ENCODE measurements at places on chromosomes 3 and 15.
A peak's percentile ranks its signal among the peaks of the same experiment; 100 is the strongest.

DNA sequence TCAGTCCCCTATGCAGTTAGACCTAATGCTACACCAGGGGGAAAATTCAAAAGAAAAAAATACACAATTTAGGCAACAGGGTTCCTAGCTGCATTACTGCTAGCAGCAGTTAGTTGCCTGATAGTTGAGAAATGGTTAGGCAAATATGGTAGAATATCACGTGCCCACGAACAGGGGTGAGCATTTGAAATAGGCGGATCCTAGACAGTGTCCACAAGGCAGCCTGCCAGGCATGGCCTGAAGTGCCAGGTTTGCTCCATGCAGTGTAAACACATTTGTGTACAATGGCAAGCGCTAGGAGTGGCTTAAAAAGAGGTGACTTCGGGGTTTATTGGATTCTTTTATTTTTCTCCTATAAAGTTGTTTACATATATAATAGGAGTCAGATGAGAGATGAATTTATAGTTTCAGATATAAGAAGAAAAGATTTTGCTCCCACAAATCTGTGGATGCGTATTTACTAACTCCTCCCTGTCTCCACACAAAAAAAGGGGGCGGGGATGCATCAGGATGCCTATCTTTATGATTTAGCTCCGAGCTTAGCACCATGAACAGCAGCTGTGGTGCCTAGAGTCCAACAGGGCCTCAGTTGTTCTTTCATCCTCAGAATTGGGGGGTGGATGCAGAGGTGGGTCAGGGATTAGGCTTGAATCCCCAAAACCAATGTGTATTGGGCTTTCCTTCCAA, 3.9 kb upstream of the TGM4 start:
- DNase-seq, result peak; percentile 59

DNA sequence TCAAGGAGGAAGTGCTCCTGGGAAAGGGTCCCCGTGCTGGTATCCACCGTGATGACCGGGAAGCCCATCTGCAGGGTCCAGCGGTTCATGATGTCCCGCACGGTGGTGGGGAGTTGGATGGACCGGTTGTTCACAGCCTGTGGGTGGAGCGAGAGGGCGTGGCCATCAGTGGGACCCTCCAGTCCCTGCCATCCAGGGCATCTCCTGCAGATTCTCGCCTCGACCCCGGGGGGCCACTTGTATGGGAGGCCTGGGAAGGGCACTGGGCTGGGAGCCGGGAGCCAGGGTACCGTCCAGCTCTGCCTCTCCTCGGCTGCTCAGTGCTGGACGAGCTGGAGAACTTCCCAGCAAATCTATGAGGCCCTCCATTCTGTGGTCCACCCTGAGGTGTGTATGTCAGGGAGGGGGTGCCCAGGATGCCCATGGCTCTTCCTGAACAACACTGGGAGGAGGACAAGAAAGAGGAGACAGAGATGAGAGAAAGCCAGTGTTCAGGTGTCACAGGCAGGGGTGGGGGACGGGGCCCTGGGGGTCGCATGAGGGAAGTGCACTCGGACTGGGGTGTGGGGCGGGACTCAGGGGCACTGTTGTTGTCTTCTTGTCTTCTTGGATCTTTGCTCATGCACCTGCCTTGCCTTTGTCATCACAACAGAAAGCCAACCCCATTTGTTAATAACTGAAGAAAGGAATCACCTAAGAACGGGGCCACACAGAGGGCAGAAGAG, 13.0 kb downstream of the ANPEP start:
- no peak for DNase-seq

GRCh38 chr3:64491843-64492242, 196.0 kb downstream of the ADAMTS9 start:
- no peak for DNase-seq

DNA sequence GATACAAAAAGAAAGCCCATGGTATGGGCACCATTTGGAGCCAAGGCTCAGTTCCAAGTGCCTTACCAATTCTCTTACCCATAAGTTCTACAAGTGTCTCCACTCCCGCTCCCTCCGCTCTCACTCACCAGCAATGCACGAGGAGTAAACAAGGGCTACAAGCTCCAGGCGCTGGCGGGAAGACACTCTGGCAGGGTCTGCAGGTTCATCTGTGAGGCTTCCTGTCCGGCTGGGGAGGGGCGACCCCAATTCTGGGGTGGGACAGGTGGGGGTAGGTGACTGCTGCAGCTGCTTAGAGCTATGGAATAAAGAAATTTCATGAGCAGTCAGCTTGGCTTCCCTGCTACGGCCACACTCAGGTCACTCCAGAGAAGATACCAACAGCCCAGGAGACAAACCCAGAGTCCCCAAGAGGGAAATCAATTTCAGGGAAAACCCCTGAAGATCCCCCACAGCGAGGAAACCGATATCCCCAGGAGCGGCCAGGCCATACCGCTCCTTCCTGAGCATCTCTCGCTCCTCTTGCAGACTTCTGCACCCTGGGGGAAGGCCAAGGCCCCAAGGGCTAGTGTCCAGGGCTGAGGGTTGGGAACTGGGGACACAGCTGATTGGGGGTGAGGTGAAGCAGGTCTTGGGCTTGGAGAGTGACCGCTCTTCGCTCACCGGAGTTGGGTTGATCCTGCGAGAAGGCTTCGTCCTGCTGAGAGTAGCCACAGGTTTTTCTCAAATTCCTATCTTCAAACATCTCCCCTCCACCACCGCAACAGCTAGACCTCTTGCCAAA, 1.4 kb downstream of the CDAN1 start:
- no peak for DNase-seq

- DNase-seq, result no peak
These were observed 1.6 kb upstream of the TKT start for GRCh38 chr3:53257465-53257864.

DNA sequence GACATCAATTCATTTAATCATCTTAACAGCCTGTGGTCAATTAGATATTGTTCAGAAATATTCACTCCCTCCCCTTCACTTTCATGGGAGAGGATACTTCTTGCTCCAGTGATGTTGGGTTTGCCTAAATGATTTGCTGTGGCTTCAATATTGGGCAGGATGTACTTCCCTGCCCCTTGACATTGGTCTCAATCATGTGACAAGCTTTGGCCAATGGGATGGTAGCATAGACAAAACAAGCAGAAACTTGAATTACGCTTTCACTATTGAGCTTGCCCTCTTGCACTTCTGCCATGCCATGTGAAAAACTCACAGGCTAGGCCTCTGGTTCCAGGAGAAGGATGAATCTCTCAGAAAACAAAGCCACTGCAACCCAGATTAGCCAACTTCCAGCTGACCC, 42.2 kb upstream of the STT3B start:
- no peak for DNase-seq

DNA sequence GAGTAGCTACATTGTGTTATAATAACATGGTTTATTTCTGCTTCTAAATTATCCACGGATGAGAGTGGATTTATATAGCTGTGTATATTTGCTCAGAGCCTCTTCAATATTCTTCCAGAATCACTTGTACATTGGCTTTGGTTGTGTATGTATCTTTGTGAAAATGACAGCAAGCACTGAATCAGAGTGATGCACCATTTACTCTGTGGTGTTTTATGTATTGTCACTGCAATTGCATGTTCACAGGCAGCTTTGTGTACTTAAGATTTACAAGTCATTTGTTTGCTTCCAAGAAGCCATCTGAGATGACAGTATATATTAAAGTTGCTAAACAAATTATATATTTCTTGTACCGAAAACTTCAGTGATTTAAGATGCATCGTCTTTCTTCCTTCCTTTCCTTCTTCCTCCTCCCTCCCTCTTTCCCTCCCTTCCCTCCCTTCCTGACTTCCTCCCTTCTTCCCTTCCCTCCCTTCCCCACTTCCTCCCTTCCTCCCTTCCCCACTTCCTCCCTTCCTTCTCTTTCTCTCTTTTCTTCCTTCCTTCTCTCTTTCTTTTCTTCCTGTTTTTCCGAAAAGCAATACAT, 362.3 kb upstream of the GOLIM4 start:
- peak; percentile 60 for DNase-seq

DNA sequence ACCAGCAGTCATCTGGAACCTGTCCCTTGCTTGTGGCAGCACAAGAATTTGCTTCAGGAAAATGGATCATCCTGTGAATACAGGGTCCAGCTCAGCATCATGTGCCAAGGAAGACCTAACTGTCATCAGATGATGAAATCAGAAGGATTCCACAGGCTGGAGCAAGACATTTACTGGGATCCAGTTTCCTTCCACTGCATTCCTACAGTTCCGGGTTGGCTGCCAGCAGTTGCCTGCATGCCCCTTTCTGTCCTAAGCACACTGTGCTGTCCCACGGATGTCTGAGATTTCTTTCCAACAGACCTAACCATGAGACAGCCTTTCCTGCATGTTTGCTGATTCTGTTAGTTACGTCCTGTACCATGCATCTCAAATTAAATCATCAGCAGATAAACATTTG, 140.7 kb downstream of the IMPG2 start:
- no peak for DNase-seq

GRCh38 chr15:83692746-83693581, 39.0 kb downstream of the ADAMTSL3 start:
- DNase-seq, result no peak

DNA sequence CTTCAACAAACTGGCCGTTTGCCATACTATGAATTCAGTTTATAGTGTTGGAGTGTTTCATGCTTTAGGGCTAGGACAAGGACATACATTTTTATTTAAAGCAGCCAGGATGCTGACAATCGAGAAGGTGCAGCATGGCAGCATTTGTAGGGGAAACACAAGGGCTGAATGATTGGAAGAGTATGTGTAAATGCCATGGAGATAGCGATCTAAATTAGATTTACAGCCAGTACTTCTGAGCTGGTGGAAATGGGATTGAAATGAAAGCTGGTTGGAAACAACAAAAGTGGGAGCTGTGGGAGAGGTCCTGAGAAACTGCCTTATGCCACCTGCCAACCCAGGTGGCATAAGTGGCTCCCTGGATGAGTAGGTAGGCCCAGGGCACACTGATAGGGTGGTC, 209.9 kb upstream of the MRPL3 start:
- no peak for DNase-seq

DNA sequence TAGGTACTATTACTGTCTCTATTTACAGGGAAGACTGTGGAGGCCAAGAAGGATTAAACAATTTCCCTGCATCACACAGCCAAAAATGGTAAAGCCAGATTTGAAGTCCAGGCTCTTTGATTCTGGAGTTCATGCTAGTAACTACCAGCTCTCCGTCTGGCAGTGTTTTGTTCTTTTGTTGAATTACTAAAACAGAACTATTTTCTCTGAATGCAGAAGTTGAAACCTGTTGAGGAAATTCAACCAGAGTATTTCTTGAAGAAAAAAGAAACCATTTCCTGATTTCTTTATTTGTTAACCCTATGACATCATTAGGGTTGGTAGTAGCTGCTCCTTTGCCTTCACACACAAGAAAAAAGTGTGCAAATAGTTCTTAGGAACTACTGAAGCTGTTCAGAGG, 34.3 kb downstream of the CRTC3 start:
- DNase-seq, result no peak

DNA sequence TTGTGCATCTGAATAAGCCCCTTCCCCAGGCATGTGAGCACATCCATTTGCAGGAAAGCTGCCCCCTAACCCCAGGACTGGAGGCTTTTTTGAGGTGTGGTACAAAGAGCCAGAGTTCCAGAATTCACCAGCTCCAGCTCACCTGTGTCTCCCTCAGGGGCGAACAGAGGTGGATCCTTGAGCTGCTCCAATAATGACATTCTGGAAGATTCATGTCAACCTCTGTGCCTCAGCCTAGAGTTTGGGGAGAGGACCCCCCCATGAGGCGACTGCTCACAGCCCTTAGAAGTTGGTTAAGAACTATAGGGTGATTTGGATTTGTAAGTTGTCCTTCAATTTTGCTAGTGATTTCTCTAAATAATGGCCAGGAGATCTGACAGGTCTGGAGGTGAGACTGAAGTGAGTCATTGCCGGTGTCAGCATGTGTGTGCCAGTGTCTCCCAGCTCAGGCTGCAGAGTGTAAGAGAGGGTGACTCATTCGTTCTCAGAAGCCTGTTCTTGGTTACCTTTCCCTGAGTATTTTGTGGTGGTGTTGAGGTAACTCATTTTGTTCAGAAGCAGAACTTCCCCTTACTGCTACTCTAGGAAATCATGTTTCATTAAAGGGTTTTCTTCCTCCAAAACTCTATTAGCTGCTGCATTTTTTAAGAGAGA, 136.9 kb upstream of the TOPAZ1 start:
- no peak for DNase-seq

GRCh38 chr3:62774221-62774620, 101.0 kb downstream of the CADPS start:
- DNase-seq, result no peak

DNA sequence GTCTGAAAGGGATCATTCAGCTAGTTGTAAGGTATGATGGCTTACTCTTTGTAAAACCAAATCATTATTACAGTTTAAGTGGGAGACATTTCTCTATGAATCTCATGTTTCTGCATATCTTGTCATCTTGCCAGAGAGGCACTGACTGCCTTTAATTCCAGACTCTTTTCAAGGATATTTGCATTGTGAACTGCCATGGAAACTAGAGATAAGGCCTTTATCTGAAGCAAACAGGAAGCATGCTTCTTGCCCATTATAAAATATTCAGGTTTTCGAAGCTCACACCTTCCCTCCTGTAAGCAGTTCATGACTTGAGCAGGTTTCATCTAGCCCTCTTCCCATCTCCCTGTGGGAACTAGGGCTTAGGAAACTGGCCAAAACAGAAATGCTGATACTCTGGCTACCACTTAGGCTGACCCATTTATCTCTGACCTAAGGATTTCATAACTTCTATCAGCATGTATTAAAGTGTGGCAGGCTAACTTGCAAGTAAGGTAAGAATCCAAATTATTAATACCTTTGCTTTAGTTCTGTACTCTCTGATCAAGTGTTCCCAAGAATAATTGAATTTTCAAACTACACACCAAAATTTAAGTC, 326.6 kb upstream of the ALCAM start:
- DNase-seq, result peak; percentile 52

GRCh38 chr3:15420871-15421270, 6.5 kb downstream of the METTL6 start:
- DNase-seq, result no peak

DNA sequence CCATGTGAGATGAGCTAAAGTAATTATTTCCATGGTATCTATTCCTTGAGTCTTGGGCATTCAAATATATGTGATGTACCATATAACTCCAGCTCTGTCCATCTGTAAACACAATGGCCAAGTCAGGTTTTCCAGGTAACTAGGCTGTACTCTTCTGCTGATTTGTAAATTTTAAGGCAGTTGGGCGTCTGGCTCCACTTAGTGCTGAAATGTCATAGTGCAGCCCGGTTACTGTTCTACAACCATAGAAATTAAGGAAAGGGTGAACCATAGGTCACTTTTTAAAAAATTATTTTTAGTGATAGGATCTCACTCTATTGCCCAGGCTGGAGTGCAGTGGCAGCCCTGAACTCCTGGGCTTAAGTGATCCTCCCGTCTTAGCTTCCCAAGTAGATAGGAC, 44.7 kb upstream of the GOLM2 start:
- DNase-seq, result no peak
